Fibroblast of lung (primary cell): ENCODE measurements at places on chromosomes 6 and 20. TPM values are rescaled to one million over a fixed set of nuclear protein-coding genes. Genes with fewer than 3 reads are reported as not detected.
A peak's percentile ranks its signal among the peaks of the same experiment; 100 is the strongest.

- DNase-seq: no peak
These were observed 48.2 kb upstream of the FOXP4 start for GRCh38 chr6:41497994-41498393.

DNA sequence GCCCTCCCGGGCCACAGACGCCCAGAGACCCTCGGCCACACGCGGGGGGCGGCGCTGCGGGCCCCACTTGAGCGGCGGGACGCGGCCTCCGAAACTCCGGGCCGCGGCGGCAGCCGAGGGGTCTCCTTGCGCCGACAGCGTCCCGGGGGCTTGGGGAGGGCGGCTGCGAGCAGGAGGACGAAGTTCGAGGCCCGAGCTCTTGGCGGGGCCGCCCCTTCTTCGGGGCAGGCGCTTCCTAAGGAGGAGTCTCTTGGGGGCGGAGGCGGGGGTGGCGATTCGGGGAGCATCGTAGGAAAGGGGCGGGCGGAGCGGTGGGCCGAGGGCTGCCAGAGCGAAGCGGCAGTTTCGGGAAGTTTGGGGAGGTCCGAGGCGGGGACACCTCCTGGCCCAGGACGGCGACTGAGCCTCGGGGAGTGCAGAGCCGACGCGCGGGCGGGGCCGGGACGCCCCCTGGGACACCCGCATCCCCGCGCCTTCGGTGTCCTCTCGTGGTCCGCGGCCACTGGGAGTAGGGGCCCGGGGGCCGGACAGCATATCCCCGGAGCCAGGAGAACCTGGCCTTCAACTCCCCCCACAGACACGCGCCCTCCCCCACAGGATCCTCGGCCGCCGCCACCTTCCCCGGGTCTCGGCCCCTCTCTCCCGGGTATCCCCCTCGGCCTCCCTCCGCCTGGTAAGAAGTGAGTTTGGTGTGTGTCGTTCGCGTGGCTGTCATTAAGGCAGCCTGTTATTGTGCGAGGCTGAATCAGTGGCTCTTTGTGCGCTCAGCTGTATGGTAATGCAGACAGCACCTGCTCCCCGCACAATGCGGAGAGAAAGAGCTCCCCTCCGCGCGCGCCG lies 613 bp upstream of the DLL1 start:
- no peak for DNase-seq

GRCh38 chr6:31892821-31893220 lies 4.7 kb downstream of the EHMT2 start:
- DNase-seq: no peak

- no peak for DNase-seq
These were observed 30.0 kb upstream of the PPP1R3G start for GRCh38 chr6:5055118-5055517.

GRCh38 chr6:38973178-38974057 lies 75.2 kb upstream of the GLP1R start:
- DNase-seq: peak; percentile 78

- DNase-seq: no peak
These were observed 111.8 kb upstream of the FRMD1 start for GRCh38 chr6:168190646-168191443.

GRCh38 chr6:136609873-136610706 lies 59.9 kb upstream of the MAP7 start:
- peak; percentile 100 for DNase-seq

GRCh38 chr20:19275038-19275629 lies 62.7 kb downstream of the SLC24A3 start:
- DNase-seq: no peak

- no peak for DNase-seq
These were observed 1.2 kb upstream of the PHACTR3 start for GRCh38 chr20:59603176-59603575.

DNA sequence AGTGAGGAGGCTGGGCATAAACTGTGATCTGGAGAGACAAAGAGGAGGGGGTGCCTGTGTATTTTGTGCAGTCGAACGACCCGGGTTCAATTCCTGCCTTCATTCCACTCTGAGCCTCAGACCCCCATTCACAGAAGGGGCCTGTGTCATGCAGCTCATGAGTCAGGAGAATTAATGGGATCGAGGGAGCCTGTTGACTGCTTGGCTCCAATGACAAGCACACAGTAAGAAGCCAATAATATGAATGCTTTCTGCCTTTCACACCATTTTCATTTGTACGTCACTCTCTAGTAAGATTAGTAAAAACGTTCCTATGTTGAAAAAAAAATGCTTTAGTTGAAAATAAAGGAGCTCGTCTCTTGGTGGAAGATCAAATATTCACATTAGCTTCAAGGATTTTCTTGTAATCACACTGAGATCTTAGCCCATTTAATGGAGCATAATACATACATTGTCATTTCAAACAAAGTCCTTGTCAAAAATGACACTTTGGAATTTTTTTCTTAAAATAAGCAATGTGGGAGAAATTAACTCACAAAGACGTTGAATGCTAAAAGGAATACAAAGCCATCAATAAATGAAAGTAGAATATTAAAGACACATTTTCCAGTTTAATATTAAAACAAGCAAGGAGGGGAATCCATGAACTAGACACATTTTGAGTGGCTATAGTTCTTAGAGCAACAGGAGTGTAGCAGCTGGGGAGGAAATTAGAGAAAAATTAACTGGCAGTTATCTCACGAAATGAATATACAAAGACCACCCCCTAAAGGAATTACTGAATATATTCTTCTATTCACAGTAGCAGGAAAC lies 246.7 kb upstream of the AFDN start:
- DNase-seq: no peak

GRCh38 chr6:82419132-82419581 lies 55.5 kb downstream of the TPBG start:
- no peak for DNase-seq

DNA sequence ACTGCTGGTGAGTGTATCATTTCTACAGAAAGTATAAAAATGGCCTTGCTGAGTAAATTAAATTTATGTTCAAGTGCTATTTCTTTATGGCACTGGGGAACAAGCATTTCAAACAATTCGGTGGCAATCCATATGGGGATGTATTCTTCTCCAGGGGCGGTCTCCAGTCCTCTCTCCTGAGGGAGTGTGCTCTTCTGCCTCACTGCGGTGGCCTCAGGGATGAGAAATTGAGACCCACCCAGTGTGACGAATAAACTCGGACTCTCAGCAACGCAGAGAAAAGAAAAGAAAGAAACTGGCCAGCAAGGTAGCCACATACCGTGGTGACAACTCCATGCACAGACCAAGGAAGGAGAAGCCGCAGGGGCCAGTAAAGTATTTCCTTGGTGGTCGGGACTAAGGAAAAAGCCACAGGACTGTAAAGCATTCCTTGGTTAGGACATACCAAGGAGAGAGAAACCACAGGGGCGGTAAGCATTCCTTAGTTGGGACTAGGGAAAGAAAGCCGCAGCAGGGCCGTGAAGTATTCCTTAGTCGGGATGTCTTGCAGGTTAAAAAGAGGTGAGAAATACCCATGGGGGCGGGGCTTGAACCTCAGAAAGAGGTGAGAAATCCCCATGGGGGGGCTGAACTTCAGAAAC lies 13.6 kb upstream of the GOPC start:
- DNase-seq: peak; percentile 96

DNA sequence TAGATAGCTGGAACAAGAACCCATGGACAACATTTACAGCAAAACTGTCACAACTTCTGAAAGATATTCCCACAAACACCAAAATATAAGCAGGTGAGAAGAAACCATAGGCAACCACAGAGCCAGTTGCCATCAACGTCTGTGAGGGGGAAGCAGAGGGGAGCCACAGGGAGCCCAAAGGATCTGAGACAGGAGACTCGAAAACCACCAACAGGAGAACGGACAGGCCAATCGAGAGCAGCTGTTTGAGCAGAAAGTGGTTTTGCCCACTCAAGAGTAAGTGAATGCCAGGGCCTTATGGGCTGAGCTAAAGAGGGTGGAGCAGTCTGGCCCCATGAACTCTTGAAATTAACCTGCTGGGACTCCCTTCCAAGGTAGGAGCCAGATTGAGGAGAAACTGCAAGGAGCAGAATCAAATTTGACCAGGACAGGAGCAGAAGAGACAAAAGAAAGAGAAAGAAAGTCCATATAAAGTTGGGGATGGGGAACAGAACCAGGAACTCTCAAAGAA lies 195.4 kb downstream of the ANKRD60 start:
- DNase-seq: no peak

DNA sequence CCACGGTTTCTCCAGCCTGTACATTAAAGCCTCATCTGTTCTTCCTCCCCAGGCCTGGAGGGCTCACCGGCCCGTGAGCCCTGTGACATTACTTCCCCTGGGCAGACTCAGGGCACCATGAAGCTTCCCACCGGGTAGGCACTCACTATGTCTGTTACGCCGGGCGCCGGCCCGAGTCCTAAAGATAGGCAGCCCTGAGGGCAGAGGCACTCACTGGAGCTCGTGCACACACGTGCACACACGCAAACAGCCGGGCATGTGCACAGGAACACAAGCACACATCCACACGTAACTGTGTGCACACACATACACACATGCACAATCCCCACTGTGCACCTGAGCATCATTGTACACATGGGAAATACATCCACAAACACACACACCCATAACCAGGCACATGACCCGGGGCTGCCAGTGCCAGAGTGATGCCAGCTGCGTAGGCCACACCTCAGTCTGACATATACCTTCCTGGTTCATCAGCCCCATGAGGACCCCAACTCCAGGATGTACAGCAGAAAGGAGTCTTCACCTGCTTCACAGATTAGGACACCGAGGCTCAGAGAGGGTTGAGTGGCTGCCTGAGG lies 83.7 kb downstream of the YTHDF1 start:
- DNase-seq: no peak

DNA sequence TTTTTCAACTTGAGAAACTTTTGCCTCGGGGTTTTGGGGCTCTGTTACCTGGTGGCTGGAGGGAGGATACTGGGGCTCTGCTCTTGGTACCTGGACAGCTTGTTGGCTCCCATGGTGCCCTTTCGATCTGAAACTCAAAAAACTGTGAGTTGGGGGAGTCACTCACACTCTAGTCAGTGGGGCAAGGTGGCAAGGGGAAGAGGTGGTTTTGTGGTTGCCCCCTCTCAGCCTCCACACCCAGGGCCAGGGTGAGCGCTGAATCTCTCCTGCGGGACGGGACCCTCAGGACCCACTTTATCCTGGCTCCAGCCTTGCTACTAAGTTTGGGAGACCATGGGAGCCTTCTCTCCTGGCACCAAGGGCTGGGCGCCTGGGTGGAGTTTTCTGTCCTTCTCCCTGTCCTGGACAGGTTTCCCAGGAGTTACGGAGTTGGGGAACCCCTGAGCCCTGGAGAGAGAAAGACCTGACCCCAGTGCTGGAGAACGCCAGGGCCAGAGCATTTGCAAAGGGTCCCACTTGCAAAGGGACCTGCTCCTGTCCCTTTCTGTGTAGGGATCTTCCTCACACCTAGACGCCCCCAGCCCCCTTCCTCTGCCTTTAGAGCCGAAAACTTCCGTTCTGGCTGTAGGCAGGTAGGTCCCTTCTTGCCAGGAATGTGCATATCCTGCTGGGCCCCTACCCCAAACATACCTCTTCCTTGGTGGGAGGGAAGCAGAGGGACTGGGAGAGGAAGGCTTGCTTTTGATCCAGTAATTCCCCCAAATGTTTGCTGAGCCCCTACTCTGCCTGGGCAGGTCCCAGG lies 2.9 kb downstream of the FOXP4 start:
- no peak for DNase-seq

DNA sequence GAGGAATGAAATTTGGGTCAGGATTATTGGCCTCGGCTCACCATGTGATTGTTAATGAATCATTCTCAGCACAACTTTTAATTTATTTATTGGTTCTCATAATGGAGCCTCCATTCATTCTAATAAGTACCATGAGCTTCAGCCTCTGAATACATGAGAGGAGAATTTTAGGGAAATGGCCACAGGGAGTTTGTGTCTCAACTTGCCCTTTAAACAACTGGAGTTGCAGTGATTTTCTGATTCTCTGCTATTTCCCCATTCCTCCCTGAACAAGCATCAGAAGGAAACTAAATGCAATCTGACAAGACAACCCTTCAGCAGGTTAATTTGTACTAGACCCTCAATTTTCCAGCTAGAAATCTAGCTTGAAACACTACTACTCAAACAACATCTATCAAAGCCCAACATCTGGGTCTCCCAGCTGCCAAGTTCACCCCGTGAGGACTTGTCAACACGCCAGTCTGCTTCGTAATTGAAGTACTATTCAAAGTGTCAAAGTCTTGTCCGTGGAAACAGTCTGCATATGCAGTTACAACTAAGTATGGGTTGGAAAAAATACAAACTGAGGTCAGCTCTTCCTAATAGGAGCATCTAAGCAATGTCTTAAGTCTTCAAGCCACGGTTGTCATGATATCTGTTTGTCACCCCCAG lies 235.4 kb downstream of the CDH4 start:
- DNase-seq: peak; percentile 39

- no peak for DNase-seq
These were observed 268.8 kb downstream of the TMEM242 start for GRCh38 chr6:157054531-157054979.

- DNase-seq: peak; percentile 65
These were observed 1172.2 kb upstream of the CITED2 start for GRCh38 chr6:140546640-140547039.

DNA sequence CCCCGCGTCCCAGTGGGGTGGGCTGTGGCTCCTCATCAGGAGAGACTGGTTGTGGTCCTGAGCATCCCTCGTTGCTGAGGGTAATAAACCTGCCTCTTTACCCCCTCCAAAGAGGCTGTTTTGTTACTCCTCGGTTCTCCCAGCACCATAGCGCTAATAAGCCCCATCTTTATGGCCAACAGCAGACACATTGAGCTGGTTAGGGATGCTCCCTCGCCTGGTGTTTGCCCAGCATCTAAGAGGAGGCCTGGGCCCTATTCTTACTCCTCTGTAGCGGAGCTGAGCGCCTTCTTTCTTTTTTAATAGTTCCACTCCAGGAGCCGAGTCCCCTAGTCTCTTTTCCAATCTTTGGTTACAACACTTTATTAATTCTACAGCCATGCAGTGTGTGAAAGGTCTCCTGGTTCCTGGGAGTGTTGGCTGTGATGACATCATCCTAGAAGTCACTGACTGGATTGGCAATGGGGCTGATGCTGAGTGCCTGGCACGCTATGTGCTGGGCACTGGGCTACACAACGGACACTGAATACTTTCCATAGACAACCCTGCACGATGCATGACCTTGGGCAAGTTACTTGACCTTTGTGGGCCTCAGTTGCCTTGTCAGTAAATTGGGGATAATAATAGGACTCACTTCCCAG lies 50.6 kb upstream of the CCDC167 start:
- peak; percentile 72 for DNase-seq

- DNase-seq: no peak
These were observed 144.7 kb downstream of the TASP1 start for GRCh38 chr20:13494019-13494418.

The SSTR4 gene
- total RNA-seq: not detected in 2 replicates

The THBS2 gene
- 269 and 473 TPM in 2 replicates for total RNA-seq

The ZNF391 gene
- total RNA-seq: 1.3 and 2.8 TPM in 2 replicates

The CCDC170 gene
- 0.77 and 0.83 TPM in 2 replicates for total RNA-seq

The ADGRF1 gene
- total RNA-seq: not detected in 2 replicates

The FKBP5 gene
- 13.4 and 16.3 TPM in 2 replicates for total RNA-seq

The SLC25A27 gene
- total RNA-seq: 12.6 and 18.7 TPM in 2 replicates

The ELOVL2 gene
- under 0.01 and 1.0 TPM in 2 replicates for total RNA-seq

The COL21A1 gene
- total RNA-seq: 2.3 and 6.9 TPM in 2 replicates

The TNNC2 gene
- 1.3 and 1.8 TPM in 2 replicates for total RNA-seq

The CLVS2 gene
- total RNA-seq: under 0.01 TPM in 1 of 2 replicates, not detected in the other

The ZSCAN23 gene
- 4.9 and 5.1 TPM in 2 replicates for total RNA-seq
